ENCODE measurements at places on chromosomes 2 and 18. TPM values are rescaled to one million over a fixed set of nuclear protein-coding genes. Genes with fewer than 3 reads are reported as not detected.

DNA sequence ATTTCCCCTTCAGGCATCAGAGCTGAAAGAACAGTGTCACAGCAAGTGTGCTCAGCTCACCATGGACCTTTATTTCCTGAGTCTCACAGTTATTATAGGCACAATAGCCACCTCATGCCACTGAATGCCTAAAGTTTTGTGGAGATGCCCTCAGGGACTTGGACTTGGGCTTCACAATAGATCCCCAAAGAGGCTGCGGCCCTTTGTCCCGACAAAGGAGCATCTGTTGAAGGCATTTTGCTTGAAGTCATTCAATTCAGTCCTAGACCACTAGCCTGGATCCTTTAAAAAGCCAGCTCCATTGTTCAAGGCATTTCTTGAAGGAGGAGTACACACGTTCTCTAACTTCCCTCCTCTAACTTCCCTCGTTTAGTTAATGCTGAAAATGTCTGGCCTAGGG is 125.4 kb downstream of the DCC start:
- no peak for DNase-seq

GRCh38 chr18:77818328-77818727 is 568.7 kb downstream of the GALR1 start:
- no peak for DNase-seq

DNA sequence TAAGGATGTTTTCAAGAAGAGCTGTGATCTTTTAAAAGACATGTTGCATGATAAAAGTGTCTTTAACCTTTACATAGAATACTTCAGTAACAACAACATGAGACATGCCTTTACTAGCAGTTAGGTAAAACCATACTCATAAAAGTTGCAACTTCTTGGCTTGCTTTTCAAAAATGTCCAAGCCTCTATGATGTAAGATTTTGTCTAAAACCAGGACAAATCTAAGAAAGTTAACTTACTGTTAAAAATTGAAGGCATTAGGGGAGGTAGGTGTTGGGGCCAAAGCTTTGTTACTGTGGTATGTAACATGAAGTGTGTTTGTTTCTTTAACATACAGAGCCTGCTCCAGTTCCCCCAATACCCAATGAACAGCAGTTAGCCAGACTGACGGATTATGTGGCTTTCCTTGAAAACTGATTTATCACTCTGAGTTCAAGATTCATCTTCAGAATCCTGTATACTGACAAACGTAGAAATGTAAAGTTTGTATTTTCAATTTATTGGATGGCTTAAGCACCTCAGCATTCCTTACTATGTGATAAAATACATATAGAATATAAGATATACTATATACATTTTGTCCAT is 11.7 kb downstream of the COPS8 start:
- DNase-seq, result no peak

- DNase-seq, result no peak
Measured at GRCh38 chr2:186085226-186085625, 346.6 kb downstream of the FSIP2 start.

GRCh38 chr2:232860593-232861241 is 9.3 kb upstream of the SNORC start:
- no peak for DNase-seq

GRCh38 chr2:1591978-1592907 is 152.1 kb downstream of the PXDN start:
- peak; percentile 39 for DNase-seq

GRCh38 chr2:216073773-216074172 is 7.8 kb downstream of the PECR start:
- DNase-seq, result no peak

GRCh38 chr2:219877728-219878127 is 250.3 kb downstream of the SLC4A3 start:
- no peak for DNase-seq

- DNase-seq, result no peak
Measured at GRCh38 chr2:158129037-158129436, 27.4 kb downstream of the UPP2 start.

GRCh38 chr18:67273288-67273687 is 243.2 kb downstream of the DSEL start:
- no peak for DNase-seq

DNA sequence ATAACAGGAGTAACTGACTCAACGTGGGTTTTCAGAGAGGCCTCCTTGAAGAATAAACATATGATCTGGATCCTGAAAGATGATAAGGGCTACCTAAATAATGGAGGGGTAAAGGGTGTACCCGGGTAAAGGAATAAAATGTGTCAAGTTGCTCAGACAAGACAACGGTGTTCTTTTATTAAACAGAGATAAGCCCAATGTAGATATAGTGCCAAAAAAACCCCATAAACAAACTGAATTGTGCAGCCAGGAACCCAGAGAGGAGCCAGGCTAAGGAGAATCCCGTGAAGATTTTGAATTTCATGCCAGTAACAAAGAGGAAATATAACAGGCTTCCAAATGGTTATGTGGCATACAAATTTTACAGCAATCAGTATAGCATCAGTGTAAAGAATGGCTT is 618.2 kb downstream of the CPS1 start:
- no peak for DNase-seq

- no peak for DNase-seq
Measured at GRCh38 chr2:170266358-170266757, 88.4 kb downstream of the MYO3B start.

DNA sequence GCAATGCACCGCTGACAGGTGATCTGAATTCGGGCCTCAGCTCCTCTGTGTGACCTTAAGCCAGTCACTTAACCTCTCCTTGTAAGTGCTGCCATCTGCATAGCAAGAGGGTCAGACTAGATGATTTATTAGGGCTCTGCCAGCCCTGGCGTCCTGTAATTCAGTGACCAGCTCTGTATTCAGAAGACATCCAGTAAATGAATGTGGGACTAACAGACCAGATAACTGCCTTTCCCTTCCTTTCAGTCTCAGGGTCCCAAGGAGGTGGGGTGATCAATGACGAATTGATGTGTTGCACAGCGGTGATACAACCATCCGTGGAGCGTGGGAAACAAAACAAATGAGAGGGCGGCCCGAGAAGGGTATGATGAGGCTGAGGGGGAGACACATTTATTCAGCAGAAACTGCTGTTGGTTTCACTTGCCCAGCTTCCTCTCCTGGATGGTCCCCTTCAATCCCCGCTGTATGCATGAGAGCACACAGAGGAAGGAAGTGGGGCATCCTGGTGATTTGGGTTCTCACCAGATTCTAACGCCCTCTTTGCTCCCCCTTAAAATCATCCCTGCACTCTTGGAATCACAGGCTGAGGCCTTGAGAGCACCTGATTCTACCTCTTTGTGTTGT is 92.8 kb downstream of the VIT start:
- DNase-seq, result no peak

DNA sequence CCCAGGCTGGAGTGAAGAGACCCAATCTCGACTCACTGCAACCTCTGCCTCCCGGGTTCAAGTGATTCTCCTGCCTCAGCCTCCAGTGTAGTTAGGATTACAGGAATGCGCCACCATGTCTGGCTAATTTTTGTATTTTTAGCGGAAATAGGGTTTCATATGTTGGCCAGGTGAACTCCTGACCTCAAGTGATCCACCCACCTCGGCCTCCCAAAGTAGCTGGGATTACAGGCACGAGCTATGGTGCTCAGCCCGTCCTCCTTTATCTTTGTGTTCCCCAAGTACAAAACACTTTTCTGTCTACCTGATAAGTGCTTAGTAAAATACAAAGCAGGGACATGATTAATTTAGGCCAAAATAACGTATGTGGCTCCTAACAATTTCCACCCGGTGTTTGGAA is 91.2 kb upstream of the STK17B start:
- no peak for DNase-seq

GRCh38 chr2:105697781-105698449 is 46.8 kb upstream of the NCK2 start:
- peak; percentile 80 for DNase-seq

GRCh38 chr18:49933530-49934128 is 120.3 kb upstream of the ACAA2 start:
- DNase-seq, result no peak

DNA sequence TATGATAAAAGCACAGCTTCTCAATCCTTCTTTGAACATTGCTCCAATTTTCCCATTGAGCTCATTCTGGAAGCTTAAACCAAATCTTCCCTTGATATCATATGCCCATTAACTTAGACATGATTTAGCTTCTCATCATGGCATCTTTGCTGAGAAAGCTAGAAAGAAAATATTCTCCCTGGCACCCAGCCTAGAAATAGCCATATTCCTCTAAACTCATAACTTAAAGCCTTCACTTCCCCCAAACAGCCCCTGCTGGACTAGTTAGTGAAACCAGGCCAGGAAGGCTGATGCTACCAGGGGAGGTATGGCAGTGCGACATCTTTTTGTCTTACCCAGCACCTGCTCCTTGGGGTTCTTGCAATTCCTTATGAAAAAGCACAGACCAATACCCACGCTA is 4.3 kb downstream of the AAK1 start:
- DNase-seq, result no peak

DNA sequence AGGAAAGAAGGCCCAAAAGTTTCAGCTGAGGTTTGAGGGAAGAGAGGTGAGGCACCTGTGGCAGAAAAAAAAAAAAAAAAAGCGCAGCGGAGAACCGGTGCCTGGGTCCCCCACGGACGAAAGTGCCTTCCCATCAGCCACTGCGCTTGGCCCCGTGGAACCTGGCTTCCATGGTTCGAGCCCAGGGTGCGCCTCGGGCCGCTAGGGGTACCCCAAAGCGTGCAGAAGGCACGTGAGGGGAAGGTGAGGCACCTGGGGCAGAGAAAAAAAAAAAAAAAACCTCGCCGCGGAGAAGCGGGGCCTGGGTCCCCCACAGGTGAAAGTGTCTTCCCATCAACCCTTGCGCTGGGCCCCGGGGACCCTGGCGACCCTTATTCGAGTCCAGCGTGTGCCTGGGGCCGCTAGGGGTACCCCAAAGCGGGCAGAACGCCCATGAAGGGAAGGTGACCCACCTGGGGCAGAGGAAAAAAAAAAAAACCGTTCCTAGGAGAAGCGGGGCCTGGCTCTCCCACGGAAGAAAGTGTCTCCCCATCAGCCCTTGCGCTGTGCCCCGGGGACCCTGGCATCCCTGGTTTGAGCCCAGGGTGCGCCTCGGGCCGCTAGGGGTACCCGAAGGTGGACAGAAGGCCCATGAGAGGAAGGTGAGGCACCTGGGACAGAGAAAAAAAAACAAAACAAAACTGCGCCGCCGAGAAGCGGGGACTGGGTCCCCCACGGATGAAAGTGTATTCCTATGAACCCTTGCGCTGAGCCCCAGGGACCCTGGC is 228.6 kb downstream of the CCDC74A start:
- DNase-seq, result no peak

- no peak for DNase-seq
Measured at GRCh38 chr2:129480790-129481189, 498.7 kb upstream of the RAB6C start.

DNA sequence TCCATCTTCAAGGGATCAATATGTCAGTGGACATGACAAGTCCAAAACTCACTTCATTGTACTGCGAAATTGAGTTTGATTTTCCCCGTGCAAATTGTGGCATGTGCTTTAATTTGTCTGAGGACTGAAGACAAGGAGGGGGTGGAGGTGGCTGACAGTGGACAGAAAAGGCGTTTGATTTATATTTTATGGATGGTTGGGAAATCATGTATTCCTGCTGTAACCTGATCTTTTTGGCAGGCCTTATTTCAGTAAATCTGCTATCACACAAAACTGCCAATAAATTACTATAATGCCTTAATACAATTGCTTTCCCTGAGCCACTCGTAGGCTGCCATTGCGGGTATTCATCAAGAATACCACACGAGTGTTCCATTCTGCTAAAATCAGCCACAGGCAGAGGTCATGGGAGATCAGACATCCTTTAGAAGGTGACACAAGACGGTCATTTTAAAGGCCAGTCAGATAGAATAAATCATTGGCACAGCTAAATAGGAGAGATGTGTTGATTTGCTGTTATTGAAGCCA is 720.5 kb downstream of the MBD2 start:
- no peak for DNase-seq

- DNase-seq, result no peak
Measured at GRCh38 chr18:26277374-26277773, 51.1 kb downstream of the TAF4B start.

DNA sequence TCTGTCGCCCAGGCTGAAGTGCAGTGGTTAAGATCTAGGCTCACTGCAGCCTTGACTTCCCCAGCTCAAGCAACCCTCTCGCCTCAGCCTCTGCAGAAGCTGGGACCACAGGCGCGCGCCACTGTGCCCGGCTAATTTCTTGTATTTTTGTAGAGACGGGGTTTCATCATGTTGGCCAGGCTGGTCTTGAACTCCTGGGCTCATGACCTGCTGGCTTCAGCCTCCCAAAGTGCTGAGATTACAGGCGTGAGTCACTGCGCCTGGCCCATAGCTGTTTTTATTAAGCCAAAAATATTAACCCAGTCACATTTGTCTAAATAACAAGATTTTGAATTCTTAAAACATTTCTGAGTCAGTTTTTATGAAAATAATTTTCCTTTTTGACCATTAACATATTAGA is 6.3 kb upstream of the SFT2D3 start:
- no peak for DNase-seq

XIRP2 gene
- 537 TPM for total RNA-seq

FAP gene
- 10.4 TPM for total RNA-seq

UBE2F gene
- 61.0 TPM for total RNA-seq

CERS6 gene
- total RNA-seq, result 58.6 TPM

TUBA3E gene
- total RNA-seq, result 1.2 TPM

MYOM1 gene
- total RNA-seq, result 878 TPM

UPP2 gene
- total RNA-seq, result not detected

CTAGE1 gene
- 0.13 TPM for total RNA-seq

EPHA4 gene
- 72.6 TPM for total RNA-seq

SPRED2 gene
- 22.0 TPM for total RNA-seq

FAM124B gene
- total RNA-seq, result 1.9 TPM

ITPRIPL1 gene
- 0.83 TPM for total RNA-seq

NFATC1 gene
- total RNA-seq, result 16.4 TPM

TMEM18 gene
- total RNA-seq, result 8.8 TPM
